Dermis blood vessel endothelial cell (primary cell): ENCODE measurements at places on chromosomes 16 and 17.
A peak's percentile ranks its signal among the peaks of the same experiment; 100 is the strongest.

- peak; percentile 48 for DNase-seq
Observed at GRCh38 chr16:56589141-56590039, at the start of gene MT3. MT3 (plus strand) TSS chr16:56589528; CDS start chr16:56589591, 63 bp downstream.

DNA sequence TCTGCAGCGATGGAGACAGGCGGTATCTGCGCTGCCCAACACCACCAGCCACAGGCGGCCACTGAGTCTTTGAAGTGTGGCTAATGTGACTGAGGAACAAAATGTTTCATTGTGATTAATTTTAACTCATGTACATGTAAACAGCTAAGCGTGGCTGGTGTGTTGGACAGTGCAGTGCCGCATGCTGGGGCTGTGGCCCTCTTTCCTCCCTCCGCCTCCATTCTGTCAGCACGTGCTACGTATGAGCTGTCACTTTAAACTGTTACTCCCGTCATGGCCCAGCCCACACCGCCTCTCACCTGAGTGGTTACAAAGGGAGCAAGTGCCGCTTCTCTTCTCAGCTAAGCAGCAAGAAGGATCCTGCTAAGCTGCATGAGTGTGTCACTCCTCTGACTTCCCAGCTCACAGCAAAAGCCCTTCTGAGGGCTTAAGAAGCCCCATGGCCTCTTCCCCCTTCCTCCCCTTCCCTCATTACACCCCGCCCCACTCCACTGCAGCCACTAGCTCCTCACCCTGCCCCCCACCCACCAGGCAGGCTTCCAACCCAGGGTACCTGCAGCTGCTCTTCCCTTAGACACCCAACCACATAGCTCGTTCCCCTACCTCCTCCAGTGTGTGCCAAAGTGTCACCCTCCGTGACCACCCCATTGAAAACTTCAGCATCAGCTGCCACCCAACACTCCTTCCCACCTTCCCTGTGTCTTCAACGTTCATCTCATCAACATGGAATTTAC lies 15.0 kb downstream of the HASPIN start:
- no peak for DNase-seq

DNA sequence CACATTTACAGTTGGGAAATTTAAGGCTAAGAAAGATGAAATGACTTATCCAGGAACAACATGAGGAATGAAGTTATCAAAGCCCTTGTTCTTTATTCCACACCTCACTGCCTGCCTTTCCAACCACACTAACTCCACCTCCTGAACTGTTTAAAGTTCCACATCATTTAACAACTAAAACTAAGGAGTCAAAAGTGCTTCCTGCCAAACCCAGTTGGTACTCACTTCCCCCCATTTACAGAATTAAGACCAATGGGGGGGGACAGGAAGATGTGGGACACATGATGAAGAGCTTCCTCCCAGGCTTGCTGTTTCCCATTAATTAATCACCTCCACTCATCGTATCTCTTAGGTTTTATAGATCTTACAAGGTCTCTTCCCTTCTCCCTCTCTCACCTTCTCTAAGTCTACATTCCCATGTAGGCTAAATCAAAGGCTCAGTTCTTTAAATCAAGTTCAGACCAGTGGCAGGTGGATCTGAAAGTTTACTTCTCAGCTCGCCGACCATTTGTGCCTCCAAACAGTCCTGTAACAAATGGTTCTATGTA lies 19.2 kb upstream of the TMEM101 start:
- peak; percentile 13 for DNase-seq

GRCh38 chr17:20989991-20990855 lies 52.6 kb downstream of the USP22 start:
- no peak for DNase-seq

DNA sequence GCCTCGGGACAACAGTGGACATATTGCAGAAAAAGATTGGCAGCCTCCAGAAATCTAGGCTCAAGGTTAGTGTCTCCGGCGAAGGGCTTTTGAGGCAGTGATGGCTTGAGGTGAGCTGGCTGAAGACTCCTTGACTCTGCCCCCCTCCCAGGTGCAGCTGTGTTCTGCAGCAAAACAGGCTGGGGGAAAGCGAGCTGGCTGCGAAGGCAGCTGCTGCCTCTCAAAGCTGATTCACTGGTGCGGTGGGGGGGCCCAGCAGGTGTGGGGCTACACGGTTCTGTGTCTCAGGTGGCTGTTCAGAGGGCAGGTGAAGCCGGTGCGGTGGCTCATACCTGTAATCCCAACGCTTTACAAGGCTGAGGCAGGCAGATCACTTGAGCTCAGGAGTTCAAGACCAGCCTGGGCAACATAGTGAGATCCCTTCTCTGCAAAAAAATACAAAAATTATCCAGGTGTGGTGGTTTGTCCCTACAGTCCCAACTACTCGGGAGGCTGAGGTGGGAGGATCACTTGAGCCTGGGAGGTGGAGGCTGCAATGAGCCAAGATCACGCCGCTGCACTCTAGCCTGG lies 22.9 kb downstream of the C16orf96 start:
- DNase-seq = no peak

GRCh38 chr16:23504453-23505179 lies 5.7 kb downstream of the GGA2 start:
- peak; percentile 91 for DNase-seq
